ENCODE measurements at places on chromosomes 11 and 22.

DNA sequence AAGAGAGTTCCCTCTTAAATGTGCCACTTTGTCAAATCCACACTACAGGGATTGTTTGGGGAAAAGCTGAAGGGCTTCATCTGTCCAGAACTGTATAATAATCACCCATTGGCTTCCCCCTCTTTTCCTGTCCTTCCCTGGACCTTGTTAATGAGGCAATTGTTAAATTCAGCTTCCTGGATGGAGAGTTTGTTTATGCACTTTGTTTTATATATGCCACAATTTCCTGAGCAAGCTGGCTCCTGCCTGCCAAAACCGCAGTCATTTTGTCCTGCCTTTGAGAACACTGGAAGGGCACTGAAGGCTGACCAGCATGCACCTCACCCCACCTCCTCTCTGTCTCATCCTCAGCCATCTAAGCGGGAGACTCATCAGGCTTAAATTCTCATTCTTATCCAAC, 86.2 kb downstream of the MSANTD4 start:
- DNase-seq: no peak

- no peak for DNase-seq
Observed at GRCh38 chr22:42080287-42080686, 787 bp downstream of the SMDT1 start.

GRCh38 chr22:43408009-43408408, 3.8 kb upstream of the MPPED1 start:
- DNase-seq: no peak

- DNase-seq: no peak
Observed at GRCh38 chr11:17383461-17383860, 5.0 kb downstream of the KCNJ11 start.

DNA sequence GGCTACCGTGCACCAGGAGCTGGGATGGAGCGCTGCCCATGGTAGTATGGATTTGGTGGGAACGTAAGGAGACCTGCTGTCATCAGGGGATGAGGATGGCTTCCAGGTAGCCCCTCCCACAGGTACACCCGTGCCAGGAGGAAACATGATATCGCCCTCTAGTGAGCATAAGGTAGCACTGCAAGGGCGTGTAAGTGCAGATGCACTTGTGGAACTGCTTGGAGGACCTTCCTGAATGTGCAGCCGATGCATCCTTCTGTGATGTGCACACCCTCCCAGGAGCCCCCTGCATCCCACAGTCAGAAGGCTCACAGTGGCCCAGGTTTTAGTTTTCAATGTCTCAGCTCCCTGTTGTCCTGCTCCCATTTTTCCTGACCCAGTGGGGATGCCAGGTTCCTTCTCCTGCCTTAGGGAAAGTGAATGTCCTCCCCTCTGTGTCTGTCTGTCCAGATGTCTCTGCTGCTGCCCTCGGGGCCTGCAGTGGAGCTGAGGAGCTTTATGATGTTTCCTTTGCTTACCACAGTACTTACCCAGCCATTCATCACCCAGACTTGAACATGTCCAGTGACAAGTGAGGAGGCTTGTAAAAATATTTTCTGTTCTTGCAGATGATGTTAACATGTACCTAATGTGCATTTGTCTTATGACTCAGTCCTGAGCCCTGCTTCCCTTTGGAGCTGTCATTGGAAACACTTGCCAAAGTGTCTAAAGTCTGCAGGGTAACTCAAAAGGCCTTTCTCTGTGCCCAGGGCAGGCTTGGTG, 49.2 kb downstream of the DBX1 start:
- DNase-seq: peak; percentile 35

DNA sequence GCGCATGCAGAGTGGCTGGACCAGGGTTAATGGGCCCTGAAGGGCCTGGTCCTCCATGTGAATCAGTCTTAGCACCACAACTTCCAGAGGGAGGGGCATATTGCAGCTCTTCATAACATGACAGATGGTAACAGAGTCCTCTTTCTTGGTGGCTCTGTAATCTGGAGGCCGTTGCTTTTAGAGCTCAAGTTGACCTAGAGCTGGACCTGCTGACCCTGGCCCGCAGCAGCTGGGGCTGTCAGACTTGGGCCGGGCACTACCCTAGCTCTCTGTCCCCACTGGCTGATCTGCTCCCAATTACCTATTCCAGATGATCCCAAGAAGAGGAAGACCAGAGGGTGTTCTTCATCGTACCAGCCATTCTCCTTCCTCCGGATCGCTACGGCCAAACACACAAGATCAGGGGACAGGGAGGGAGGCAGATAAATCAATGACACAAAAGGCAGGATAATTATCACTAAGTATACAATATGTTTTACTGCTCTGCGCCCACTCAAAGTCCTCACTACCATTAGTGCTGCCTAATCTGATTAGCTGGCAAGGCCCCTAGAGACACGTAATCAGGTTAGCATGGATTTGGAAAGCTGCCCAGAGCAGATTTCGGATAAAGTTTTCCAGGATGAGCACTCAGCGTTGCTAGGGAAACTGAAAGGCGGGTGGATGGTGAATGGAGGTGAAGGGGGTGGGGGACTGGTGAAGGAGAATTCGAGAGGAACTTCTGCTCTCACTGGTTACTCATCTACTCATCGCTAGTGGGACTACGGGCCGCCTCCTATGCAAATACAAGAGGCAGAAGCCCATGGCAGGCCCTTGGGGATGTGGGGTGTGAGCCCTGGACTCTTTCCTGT, 64.5 kb upstream of the PHOX2A start:
- no peak for DNase-seq

- DNase-seq: no peak
Observed at GRCh38 chr11:24515632-24516031, 18.8 kb downstream of the LUZP2 start.

DNA sequence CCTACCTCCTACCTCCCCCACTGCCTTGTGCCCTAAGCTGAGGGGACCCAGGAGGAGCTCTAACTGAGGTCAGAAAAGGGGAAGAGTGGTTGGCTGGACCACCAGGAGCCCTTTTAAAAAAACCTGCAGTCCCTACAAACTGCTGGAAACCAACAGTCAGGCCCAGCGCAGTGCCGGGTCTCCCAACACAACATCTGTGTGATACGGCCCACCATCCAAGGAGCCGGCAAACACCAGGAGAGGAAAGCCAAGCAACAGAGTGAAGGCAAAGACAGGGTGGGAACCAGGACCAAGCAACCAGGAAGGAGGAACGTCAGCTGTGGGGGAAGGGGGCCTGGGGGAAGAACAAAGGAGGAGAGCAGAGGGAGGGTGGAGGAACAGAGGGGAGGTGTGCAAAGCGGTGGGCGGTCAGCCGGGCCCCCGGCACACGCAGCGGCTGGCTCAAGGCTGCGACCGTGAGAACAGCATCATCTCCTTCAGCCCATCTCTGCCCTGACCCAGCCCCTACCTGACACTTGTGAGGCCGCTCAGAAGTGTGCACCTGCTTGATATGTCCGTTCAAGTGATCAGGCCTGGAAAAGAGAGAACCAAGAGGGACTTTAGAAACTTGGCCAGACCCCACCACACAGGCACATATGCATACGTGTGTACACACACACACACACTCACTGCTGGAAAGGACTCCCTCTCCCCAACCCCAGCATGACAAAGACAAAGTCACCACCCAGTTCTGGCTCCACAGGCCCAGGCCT, 3.6 kb downstream of the PATZ1 start:
- DNase-seq: no peak

GRCh38 chr11:130485983-130486382, 37.5 kb downstream of the ADAMTS15 start:
- no peak for DNase-seq

DNA sequence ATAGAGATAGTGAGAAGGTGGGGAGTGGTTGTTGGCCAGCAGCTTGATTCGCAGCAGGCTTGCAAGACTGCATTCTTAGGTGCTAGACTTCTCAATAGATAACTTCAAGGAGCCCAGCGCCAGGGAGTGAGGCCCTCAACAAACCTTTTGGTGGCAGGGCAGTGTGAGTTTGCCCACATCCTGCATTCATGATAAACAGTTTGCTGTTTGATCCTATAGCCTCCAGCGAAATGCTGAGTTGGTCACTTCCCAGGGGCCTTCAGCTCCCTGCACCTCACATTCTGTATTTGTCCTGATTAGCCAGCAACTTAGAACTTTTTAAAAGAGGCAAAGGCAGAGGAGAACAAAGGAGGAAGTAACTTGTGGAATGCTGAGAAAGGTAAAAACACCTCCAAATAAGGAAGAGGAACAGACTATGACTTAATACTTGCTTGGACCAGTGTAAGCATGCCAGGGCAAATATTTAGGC, 25.1 kb downstream of the OR10A6 start:
- no peak for DNase-seq

DNA sequence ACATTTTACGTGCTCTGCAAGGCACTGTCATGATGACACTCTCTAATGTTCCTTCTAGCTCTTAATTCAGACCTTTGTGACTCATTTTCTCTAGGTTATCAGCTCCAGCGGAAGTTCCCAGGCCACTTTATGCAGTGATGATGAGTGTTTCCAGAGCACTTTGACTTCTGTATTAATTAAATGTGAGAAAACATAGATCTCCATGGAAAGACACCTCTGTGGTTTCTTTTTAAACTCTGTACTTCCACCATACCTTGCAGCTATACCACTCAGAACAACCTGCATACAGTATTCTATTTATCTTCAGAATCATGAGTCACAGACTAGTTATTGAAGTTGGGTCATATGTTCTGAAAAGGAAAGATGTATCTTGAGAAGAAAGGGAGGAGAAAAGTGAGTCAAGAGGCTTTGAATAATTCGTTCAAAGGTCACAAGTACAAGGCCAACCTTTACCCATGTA, 175.6 kb upstream of the TENM4 start:
- no peak for DNase-seq

DNA sequence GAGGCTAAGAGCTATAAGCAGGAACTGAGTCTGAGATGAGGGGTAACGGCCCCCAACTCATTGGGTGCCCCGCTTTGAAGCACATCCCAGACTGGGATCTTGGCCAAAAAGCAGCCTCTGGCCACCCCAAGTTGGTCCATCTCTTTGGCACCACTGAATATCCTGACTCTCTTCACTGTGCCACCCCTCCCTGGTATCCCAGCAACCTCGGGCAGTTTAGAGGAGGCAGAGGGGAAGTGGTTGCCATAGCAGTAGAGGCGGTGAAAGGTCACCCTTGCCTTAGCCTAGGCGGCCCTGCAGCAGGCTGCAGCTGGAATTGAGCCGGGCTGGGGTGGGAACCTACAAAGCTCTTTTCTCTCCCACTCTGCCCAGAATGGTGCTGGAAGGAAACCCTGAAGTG, 1.1 kb downstream of the PELI3 start:
- DNase-seq: no peak

DNA sequence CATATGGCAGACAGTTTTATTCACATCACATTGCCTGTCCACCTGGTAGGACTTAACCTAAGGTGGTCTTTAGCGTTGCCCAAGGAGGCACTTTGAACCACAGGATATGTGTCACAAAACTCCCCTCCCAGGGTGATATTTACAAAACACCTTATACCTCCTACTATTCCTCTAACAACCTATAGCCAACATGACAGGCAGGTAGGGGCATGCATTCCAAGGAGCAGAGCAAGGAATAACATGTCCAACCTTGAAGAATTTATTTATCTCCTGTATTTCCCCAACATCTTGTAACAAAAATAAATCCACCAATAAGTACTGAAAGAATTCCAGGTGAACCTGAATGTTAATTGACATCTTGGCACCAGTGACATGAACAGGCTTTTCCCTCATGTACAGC, 60.5 kb downstream of the SVIP start:
- DNase-seq: no peak

DNA sequence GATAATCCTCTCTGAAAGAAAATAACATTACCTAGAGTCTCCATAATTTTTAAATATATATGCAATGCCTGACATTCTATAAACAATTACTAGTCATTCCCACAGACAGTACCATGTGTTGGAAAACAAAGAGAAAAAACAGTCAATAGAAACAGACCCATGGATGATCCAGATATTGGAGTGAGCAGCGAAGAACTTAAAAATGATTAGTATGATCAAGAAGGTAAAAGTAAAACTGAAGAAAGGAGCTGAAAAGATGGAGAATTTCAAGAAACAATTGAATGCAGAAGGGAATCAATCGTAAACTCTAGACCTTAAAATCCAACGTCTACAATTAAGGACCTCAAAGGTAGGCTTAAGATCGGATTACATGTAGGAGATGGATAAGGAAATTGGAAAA, 330.6 kb downstream of the SHANK2 start:
- DNase-seq: no peak

- DNase-seq: no peak
Observed at GRCh38 chr11:108901359-108901758, 236.5 kb downstream of the DDX10 start.

DNA sequence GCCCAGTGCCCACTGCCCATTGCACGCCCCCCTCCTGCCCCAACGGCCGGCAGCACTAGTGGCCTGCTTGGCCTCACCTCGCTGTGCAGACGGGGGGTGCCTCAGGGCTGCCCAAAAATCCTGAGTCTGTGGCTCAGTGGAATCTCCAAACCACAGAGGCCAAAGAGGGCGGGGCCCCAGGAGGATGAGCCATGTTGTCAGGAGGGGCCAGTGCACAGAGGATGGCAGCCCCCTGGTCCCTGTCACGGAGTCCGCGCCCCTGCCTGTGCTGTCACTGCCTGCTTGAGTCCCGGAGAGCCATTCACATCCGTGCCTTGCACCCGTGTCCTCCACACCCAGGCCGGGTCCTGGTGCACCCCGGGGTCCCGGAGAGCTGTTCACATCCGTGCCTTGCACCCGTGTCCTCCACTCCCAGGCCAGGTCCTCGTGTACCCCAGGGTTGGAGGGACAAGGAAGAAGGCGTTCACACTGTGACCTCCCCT, 36.4 kb upstream of the MUC5AC start:
- no peak for DNase-seq

- DNase-seq: no peak
Observed at GRCh38 chr11:79925570-79925969, 484.7 kb upstream of the TENM4 start.

DNA sequence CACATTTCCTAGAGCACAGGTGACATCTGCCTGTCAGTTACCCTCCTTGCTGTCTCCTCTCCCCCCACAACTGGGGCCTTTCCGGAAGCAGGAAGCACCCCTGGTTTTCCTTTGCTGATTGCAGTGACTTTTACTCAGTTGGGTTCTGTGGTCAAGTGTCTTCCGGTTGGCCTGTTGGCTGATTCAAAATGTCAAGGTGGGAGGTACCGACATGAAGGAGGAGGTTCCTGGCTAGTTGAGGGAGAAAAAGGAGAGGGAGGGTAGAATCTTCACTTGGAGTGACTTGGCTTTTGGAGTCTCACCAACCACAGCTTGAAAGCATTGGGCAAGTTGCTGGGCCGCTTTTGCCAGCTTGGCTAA, 9.3 kb upstream of the ADAMTS15 start:
- DNase-seq: no peak

DNA sequence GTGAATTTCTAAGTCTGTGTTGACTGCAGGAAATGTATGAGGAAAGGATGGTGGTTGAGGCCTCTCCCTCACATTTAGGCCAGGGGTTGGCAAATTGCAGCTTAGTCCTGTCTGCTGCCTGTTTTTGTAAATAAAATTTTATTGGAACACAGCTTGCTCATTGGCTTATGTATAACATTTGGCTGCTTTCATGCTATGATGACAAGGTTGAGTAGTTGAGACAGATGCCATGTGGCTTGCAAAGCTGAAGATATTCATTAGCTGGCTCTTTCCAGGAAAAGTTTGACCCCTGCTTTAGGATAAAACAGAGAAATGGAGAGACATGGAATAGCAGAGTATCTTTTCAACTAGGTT, 46.2 kb downstream of the BCR start:
- no peak for DNase-seq

All from activated gamma-delta T cell treated with Interleukin-2 at 50 U/mL for 16 hours (primary cell).